ENCODE measurements at places on chromosomes 1 and 21. TPM values are rescaled to one million over a fixed set of nuclear protein-coding genes. Genes with fewer than 3 reads are reported as not detected.

Gene HRNR
- total RNA-seq: not detected

Gene CFAP126
- not detected for total RNA-seq

Gene OR2L8
- total RNA-seq: 5.0 TPM

Gene ZNF697
- 34.7 TPM for total RNA-seq

Gene C1orf226
- 7.5 TPM for total RNA-seq

Gene CATSPER4
- total RNA-seq: not detected

Gene CCDC185
- not detected for total RNA-seq

Gene CHIT1
- not detected for total RNA-seq

Gene PAQR6
- 6.6 TPM for total RNA-seq

Gene ABCA4
- total RNA-seq: 0.31 TPM

Gene SLC30A10
- total RNA-seq: 22.8 TPM

Gene PDE4B
- total RNA-seq: 104 TPM

Gene PCAT6
- total RNA-seq: not detected

Gene ADORA3
- total RNA-seq: 2.2 TPM

Gene HSF2BP
- 4.1 TPM for total RNA-seq

Gene ZNF648
- total RNA-seq: 0.31 TPM

Gene EPHX1
- 9.4 TPM for total RNA-seq

Gene SLC16A4
- total RNA-seq: 4.7 TPM

Measured in parietal lobe (tissue), 2 donors.